ENCODE measurements at places on chromosomes 7 and 10.

- no peak for DNase-seq
These were observed 116.8 kb downstream of the HIPK2 start for GRCh38 chr7:139661043-139661440.

DNA sequence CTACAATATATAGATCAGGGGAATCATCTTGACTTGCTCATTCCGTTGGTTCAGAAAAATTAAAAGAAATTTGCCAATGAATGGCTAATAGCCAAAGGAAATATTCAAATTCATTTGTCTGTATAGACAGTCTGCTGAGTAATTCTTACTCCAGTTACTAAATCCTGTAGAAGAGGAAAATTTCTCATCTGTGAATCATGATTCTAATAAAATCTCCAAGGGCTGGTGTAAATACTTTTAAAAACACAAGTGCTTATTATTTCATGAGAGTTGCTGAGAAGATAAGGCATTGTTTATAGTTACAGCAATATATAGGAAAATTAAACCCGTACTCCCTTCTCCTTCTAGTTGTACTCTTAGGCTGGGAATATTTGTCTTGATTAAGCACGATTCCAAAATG lies 53.0 kb downstream of the WNT2 start:
- DNase-seq = no peak

DNA sequence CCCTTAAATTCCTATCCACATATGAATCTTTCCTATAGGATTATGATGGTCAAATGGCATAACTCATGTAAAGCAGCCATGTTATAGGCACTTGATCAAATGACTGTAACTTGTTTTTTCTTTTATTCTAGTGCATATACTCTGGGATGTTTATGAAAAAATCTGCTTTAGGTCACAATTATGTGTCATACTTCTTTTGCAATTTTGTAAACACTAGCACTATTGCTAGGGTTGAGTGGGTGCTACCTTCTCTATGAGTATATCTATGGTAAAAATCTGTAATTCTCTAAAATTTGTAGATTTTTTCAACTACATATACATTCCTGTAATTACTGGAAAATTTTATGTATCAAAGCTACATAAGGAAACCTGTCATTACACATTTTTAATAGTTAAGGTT lies 50.0 kb downstream of the HGF start:
- DNase-seq = no peak

DNA sequence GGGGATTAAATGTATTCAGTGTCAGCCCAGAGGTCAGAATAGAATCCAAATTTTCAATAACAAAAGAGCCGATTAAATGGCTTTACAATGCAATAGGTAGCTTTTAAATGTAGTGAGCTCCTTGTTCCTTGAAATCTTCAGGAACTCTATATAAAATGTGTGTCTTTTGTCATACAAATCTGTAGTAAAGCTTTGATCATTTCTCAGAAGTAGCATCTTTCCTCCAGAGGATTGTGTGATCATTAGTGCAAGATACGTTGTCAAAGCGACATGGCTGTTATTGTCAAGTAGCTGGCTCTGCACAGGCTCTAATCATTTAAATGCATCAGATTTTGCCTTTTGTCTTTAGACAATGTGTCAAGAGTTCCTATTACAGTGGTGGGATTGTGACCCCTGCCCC lies 116.1 kb upstream of the NAMPT start:
- DNase-seq = no peak

- no peak for DNase-seq
These were observed 107.2 kb upstream of the EEPD1 start for GRCh38 chr7:36045830-36046341.

DNA sequence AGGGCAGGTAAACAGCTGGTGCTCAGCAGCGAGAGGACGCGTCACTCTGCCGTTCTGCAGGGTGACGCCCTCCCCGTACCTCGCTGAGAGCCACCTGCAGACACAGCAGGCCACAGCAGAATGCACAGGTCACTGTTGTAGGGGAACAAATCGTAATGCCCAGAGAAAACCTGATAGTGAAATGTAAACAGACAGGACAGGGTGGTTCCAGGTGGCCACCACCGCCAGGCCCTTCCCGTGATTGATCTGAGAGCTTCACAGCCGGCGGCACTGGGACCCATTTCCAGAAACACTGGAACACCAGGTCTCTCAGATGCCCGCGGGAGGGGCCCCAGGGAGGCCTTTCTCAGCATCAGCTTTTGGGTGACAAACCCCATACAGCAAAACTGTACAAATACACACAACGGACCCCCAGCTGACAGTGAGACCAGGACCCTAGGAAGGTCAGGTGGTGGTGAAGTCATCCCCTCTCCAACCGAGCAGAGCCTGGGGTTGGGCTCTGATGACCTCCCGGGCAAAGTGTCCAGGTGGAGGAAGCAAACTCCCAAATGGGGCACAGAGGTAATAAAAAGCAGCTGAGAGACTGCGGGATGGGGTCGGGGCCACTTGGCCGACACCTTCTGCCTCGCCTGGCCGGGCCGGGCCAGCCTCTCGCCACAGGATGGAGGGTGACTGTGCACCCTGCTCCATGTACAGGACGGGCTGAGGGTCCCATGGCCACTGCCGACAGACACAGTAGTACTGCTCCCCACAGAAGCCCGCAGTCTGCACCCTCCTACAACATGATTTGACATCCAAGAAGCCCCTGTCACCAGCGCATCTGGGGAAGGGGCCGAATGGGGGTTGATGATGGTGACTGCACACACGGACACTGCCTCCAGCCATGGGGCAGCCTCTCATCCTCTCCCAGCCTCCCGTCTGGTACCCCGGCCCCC lies 4.6 kb downstream of the BHLHA15 start:
- no peak for DNase-seq

DNA sequence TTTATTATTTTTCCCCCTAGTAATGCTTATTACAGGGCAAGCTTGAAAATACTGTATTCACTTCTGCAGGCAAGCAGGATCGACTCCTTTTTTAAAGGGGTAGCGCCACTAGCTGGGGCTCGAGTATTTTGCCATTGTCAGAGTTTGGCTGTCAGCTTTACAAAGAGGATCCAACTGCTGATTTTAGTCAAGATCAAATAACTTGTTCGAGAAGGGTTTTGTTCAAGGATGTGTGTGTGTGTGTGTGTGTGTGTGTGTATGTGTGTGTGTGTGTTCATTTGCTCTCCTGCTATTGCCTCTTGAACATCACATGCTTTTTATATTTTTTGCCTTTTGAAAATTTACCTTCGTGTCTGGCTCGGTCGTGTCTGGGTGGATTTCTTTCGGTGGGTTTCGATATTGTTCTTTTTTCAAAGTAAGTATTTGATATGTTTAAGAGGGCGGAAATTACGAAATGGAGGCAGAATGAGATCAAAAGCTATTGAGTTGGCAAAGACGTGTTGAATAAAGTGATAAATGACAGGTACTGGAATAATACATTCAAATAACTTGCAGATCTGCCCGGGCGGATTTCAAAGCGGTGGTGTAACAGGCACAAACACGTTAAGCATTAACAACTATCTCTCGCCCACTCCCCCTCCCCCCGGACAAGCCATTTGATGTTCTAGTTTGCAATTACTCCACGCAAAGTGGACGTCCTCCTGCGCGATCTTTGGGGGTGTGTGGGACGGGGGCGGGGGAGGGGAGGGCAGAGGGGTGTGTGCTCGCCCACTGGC lies 1.1 kb downstream of the ARID5B start:
- peak; percentile 61 for DNase-seq

DNA sequence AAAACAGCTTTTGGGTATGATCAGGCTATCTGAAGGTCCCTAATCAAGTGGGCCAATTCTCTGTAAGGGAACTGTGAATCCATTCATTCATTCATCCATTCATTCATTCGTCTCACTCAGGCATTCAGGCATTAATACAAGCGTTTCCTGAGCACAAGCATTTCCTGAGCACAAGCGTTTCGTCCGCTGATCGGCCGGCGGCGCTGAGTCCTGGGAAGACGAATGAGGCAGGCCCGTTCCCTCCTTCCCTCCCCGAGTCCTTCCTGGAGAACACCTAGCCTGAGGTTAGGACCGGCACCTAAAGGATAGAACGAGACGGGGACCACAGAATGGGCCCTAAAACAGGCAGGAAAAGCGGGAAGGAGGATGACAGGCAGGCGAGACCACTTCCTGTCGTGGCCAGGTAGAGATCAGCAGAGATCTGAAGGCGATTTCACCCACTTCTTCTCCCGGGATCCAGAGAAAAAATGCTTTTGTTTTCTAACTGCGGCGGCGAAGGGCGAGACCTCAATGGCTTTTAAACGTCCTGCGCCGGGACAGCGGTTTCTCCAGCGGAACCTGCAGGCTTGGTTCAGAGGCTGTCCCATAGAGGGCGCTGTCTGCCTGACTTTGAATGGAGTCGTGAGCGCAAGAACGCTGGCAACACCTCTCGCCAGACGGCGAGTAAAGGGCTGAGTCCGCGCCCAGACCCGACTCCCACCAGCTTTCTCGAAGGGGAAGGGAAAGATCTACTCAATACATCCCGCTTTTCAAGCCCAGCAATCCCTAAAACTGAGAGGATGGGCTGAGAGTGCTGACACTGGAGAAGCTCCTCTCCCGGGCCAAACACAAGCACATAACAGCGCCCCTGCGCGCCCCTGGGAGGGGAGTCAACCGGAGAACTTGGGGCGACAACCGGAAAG lies 2.9 kb upstream of the HMX3 start:
- DNase-seq = peak; percentile 87

DNA sequence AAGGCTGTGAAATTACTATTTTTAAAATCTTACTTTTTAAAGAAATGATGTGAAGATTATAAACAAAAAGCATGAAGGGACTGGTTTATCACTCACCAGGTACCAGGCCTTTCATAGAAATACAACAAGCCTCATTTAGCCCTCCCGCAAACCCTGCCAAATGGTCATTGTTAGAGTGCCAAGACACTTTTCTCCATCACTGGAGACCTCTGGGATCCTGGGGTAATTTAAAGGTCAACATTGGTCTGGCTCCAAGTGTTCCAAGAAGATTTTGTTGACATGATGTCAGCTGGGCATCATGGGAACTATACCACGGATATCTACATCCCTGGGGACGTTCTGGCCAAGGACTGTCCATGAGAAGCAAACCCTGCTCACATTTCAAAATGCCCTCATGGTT lies 138.0 kb upstream of the FRMD4A start:
- no peak for DNase-seq

DNA sequence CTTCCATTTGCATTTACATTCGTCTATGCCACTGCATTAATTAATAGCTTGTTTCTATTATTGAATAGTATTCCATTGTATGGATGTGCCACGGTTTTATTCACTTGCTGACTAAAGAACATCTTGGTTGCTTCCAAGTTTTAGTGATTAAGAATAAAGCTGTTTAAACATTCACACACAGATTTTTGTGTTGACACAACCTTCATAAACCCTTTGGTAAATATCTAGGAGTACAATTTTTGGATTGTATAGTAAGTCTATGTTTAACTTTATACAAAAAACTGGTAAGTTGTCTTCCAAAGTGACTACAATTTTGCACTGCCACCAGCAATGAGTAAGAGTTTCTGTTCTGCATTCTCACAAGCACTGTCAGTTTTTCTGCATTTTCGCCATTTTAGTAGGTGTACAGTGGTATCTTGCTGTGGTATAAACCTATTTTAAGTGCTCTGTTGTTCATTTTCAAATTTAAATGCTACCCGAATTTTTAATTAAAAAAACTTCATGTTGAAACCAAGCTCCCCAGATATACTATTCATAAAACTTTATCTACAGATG lies 121.4 kb downstream of the RNF133 start:
- DNase-seq = no peak

DNA sequence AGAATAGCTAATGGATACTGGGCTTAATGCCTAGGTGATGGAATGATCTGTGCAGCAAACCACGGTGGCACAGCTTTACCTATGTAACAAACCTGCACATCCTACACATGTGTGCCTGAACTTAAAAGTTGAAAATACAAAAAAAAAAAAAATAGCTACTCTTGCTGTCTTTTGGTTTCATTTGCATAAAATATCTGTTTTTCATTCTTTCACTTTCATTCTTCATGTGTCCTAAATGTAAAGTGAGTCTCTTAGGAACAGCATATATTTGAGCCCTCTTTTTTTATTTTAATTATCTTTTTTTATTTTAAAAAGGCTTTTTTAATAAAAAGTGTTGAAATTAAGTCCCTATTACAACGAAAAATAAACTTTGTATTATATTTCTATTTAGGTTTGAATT lies 836.1 kb upstream of the KCND2 start:
- no peak for DNase-seq

DNA sequence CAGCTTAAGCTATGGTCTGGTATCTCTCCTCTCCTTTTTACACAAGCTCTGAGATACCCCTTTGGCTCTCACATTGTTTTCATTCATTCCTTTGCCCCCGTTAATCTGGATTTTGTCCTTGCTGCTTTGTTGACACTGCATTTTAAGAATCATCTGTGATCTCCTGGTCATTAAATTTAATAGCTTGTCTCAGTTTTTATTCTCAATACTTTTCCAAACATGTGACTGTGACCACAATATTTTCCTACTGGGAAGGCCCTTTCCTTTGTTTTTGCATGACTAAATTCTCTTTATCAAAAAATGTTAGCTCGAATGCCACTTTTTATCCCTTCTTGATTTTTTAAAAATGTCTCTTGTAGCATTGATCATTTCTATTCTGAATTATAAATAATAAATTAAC lies 171.2 kb downstream of the SUGCT start:
- DNase-seq = no peak

GRCh38 chr7:88689821-88690220 lies 69.7 kb upstream of the ZNF804B start:
- DNase-seq = no peak

- no peak for DNase-seq
These were observed 568.8 kb upstream of the PCDH15 start for GRCh38 chr10:55369670-55370420.

GRCh38 chr7:117347480-117347879 lies 24.6 kb upstream of the WNT2 start:
- DNase-seq = no peak

DNA sequence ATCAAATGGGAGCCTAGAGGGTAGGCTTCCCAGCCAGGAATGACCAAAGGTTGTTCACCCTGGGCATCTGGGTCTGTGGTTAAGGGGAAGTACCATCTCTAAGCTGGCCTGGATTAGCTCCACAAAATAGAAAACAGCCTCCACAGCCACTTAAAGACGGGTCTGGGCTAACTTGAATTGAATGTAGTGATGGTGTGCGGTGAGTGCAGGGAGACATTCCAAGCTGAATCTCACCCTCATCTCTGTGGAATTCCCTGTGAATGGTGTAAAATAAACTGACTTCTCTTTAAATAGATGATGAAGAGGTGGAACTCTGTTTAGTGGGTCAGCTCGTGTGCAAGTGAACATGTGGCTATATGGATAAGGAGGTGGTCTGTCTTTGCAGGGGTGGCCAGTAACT lies 251.0 kb downstream of the DYNC1I1 start:
- no peak for DNase-seq
